ENCODE measurements at places on chromosomes 3 and 15.

DNA sequence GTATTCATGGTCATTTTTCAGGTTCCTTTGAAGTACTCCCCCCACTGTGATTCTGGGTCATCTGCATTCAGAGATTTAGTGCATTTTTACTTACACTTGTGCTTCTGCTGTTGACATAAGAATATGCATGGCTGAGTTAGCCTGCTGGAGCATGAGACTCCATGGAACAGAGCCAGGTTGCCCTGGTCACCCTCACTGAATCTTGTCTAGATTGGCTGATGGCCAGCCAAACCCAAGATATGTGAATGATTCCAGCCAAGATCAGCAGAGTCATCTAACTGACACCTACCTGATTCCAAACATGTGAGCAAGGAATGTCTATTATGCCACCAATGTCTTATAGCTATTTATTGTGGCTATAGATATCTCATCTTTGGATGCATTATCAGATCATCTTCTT lies 25.1 kb downstream of the DTWD1 start:
- DNase-seq = no peak

DNA sequence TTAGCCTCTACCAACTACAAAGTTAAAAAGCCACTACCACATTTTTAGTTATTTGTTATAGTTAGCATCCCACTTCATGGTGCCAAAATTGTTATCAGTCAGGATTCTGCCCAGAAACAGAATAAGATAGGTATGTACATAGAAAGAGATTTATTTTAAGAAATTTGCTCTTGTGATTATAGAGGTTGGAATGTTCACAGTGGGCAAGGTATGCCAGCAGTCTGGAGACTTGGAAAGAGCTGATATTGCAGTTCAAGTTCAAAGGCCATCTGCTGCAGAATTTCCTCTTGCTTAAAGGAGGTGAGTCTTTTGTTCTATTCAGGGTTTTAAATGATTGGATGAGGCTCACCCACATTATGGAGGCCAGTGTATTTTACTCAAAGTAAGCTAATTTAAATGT lies 143.8 kb upstream of the POU1F1 start:
- no peak for DNase-seq

DNA sequence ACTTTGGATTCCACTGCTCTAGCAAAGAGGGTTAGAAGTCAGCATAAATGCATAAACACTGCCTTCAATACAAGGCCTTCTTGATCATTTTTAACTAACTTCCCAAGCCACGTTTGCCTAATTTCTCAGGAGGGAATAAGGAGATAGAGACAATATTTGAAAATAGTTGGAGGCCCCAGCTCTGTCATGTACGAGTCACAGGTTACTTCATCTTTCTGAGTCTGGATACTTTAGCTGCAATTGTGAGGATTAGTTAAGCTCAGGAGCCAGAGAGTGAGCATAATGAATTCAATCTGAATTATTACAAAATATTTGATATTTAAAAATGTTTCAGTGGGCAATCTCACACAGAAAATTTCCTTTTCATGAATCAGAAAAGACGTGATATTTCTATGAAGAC lies 298.9 kb downstream of the SHOX2 start:
- DNase-seq = no peak

DNA sequence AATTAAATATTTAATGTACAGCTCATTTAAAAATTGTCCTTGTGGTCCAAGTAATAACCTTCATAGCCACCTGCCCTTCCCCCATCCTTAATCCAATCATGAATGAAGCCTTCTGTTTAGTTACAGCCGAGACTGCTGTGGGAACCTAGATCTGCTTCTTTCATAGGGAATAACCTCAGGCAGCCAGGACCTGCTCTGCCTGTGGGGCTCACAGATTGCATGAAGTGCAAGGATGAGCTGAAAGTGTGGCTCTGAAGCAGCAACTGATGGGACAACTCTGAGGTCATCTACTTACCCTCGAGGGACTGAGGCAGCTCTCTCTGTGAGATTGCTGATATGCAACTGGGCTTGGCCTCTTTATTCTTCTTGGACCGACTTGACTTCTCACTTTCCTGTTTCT lies 169.8 kb downstream of the POTEB3 start:
- no peak for DNase-seq

GRCh38 chr3:194019398-194020165 lies 116.4 kb upstream of the HES1 start:
- DNase-seq = no peak

GRCh38 chr3:13133471-13133981 lies 60.3 kb upstream of the IQSEC1 start:
- peak; percentile 30 for DNase-seq

DNA sequence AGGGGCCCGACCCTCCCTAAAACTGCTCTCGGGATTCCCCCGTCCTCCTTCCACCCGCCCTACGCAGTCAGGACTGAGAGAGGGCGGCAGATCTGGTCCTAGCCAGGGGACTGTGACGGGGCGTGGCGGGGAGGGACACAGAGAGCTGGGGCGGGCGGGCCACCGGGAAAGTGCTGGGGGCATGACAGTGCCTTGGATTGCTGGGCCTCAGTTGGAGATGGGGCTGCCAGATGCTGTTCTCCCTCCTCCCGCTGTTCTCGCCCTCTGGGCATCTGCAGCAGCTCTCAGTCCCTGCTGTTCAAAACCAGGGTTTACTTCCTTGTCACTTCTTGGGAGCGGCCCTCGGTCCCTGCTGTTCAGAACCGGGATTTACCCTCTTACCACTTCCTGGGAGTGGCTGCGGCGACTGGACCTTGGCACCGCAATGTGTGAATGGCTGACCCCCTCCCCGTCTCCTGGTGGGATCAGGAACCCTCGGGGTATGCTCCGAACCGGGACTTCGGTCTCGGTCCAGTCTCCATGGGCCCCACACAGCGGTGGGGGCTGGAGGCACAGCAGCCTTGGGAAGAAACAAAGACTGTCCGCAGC lies 1.8 kb upstream of the RPP25 start:
- DNase-seq = peak; percentile 78

- no peak for DNase-seq
Observed at GRCh38 chr15:34786206-34786605, 9.1 kb downstream of the ACTC1 start.

- no peak for DNase-seq
Observed at GRCh38 chr3:130795396-130795795, 48.8 kb upstream of the PIK3R4 start.

GRCh38 chr3:31531452-31531991 lies 1.2 kb upstream of the STT3B start:
- DNase-seq = no peak

DNA sequence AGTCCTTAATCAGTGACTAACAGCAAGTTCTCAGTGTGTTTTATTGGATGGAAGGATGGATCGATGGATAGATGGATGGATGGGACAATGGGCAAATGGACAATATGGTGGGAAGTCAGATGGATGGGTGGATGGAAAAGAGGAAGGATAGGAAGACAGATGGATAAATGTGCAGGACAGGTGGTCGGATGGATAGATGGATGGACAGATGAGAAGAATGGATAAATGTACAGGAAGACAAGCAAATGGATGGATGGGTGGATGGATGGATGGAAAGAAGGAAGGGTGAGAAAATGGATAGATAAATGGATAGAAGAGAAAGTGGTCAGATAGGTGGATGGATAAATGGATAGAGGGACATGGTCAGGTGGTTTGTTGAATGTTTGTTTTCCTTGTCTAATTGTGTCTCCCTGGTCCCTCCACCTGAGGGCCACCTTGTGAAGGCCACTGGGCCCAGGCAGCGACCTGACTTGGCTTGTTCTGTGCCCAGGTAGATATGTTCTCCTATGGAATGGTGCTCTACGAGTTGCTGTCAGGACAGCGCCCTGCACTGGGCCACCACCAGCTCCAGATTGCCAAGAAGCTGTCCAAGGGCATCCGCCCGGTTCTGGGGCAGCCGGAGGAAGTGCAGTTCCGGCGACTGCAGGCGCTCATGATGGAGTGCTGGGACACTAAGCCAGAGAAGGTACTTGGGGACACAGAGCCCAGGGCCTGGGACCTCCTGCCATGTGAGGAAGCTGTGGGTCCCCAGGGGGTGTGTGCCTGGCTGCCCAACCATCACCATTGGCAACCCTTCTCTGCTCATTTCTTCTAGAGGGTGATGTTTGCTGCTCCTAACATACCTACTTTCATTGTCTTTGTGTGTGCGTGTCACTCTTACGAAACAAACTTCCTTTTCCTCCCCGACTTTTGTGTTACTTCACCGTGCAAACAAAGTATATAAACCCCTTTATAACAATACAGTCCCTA lies 137.5 kb downstream of the LRRK1 start:
- peak; percentile 26 for DNase-seq

DNA sequence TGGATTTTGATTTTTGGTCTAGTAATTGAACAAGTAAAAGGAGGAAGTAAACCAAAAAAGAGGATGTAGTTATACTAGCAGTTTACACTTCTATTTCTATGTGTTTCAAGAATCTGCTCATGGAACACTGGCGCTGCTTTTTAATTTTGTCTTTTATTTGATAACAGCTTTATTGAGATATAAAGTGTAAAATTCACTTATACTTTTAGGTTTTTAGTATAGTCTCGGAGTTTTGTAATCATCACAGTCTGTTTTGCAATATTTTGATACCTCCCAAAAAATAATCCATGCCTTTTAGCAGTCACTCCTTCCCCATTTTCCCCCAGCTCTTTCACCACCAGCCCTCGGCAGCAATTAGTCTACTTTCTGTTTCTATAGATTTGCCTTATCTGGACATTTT lies 18.0 kb downstream of the UBE2E2 start:
- no peak for DNase-seq

GRCh38 chr3:50278123-50278879 lies 586 bp upstream of the LSMEM2 start:
- no peak for DNase-seq

- no peak for DNase-seq
Observed at GRCh38 chr3:9251055-9251786, 1.8 kb upstream of the SRGAP3 start.

- no peak for DNase-seq
Observed at GRCh38 chr3:104437131-104437750, 929.5 kb upstream of the ALCAM start.

GRCh38 chr15:96332637-96333121 lies 2.2 kb downstream of the NR2F2 start:
- no peak for DNase-seq
